ENCODE measurements at places on chromosomes 11 and 22.
A peak's percentile ranks its signal among the peaks of the same experiment; 100 is the strongest.

- DNase-seq, result no peak
Observed at GRCh38 chr11:58392746-58393145, 13.9 kb downstream of the OR5B3 start.

GRCh38 chr11:9003573-9004182 is at the start of gene NRIP3:
TSS of gene NRIP3 (minus strand) at chr11:9004001. CDS start at chr11:9003935, 66 bp downstream.
- DNase-seq, result peak; percentile 68

GRCh38 chr11:17014833-17015626 is 816 bp upstream of the PLEKHA7 start:
- no peak for DNase-seq

DNA sequence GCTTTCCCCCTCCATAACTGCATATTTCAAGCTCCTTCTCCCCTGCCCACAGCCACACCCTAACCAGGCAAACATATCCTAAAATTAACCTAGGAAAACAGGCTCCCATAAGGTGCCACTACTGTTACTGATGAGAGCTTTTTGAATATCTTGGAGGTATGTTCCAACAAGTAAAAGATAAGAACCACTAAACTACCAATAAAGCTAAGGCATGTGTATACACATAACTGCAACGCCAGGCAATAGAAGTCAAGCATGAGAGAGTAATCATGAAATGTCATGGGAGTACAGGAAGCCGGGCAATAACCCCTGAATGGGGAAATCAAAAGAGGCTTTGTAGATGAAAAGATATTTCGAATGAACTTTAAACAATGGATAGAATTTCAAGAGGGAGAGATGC is 9.3 kb downstream of the MMP13 start:
- no peak for DNase-seq

DNA sequence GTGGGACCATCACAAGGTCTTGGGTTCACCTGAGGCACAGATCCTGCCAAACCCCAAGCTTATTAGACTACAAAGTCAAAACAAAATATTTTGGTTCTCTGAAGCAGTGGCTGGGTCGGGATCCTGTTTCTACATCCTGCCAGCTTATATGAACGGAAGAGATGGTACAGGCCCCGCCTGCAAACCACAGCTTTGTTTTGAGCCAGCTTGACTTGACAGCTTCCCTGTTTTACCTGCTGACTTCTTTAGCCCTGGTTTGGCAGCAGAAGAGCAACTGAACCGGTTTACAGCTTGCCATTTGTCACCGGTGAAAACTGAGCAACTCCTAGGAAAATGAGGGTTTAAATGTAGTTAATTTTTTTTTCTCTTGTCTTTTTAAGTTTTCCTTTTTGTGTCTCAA is 11.4 kb downstream of the PACS1 start:
- DNase-seq, result no peak

All from hindlimb muscle (tissue), 1 donor.